ENCODE measurements at places on chromosomes 7 and 10. TPM values are rescaled to one million over a fixed set of nuclear protein-coding genes. Genes with fewer than 3 reads are reported as not detected.

Gene SLC29A4
- 0.69 TPM for total RNA-seq

Gene FAM171A1
- 14.1 TPM for total RNA-seq

Gene GPRIN2
- total RNA-seq: not detected

Gene ATOH7
- 0.14 TPM for total RNA-seq

Gene HDAC9
- 7.3 TPM for total RNA-seq

Gene HOXA10
- total RNA-seq: 12.7 TPM

- H3K4me1 ChIP-seq: no peaks in the 10 kb centered on the region
- no peak overlapping the region for H3K4me3 ChIP-seq
- H3K36me3 ChIP-seq: no peaks in the 10 kb centered on the region
- no peaks in the 10 kb centered on the region for H3K27me3 ChIP-seq
- DNase-seq: peak; percentile 23
Observed at GRCh38 chr10:93838278-93838677, 55.5 kb upstream of the SLC35G1 start.

DNA sequence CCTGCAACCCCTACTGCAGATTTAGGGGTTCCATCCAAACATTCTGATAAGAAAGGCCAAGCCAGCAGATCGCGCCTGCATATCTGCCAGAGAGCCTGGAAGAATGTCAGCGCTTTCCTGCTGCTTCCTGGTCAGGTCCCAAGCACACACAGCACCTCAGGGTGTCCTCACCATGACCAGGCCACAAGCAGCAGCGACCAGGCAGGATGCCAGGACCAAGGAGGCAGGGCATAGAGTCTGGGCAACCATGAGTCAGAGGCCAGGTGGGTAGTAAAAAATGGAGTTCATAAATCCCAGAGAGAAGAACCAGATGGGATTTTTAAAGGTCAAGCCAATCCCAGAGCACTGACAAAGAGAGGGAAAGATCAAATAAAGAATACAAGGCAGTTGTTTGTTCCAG, 5.5 kb upstream of the FAM131B start:
- no peaks in the 10 kb centered on the region for H3K4me1 ChIP-seq
- H3K27me3 ChIP-seq: peaks cover 5% of the 10 kb centered on the region
- DNase-seq: no peak
- H3K36me3 ChIP-seq: no peaks in the 10 kb centered on the region
- no peak overlapping the region for H3K27ac ChIP-seq

GRCh38 chr10:50211670-50212069, 39.6 kb downstream of the ASAH2 start:
- no peak overlapping the region for H3K27ac ChIP-seq
- peaks cover 4% of the 10 kb centered on the region for H3K27me3 ChIP-seq
- no peak overlapping the region for H3K4me3 ChIP-seq
- DNase-seq: no peak

GRCh38 chr7:16350634-16351033, 70.7 kb downstream of the CRPPA start:
- no peak for DNase-seq
- H3K27ac ChIP-seq: no peak overlapping the region
- no peaks in the 10 kb centered on the region for H3K4me1 ChIP-seq
- H3K4me3 ChIP-seq: no peak overlapping the region
- H3K27me3 ChIP-seq: no peaks in the 10 kb centered on the region

DNA sequence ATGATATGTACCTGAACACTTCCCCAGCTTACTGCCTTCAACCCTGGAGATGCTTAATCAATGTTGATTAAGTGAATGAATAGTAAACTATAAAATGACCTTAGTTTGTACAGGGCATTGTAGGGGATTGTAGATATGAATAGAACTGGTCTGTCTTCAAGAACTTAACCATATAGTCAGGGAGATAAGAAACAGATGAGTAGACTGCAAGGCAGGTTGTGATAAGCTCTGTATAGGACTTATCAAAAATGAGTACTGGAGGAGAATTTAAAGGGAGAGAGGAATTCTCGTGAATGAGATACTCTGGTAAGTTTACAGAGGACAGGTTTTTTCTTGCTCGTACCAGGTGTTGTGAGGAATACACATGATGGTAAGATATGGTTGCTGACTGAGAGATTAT, 27.6 kb downstream of the SGPL1 start:
- DNase-seq: no peak
- no peak overlapping the region for H3K4me3 ChIP-seq
- no peaks in the 10 kb centered on the region for H3K27me3 ChIP-seq
- no peak overlapping the region for H3K27ac ChIP-seq
- no peaks in the 10 kb centered on the region for H3K36me3 ChIP-seq

DNA sequence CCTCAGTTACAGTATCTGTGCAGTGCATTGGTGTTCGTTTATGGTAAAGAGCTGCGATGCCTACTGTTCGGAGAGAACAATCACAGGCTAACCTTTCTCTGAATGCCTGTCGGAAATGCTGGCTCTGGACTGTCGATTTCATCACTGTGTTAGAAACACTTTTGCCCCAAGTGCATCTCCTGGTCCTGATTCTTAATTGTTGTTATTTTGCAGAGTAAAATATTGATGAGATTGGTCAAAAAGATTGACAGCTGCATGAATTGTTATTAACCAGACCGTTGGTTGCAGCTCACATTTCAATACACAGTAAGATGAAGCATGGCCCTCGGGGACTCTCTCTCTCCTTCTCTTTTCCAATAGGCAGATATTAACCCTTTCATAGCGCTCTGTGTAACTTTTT, 557.4 kb upstream of the ADARB2 start:
- DNase-seq: no peak
- H3K4me3 ChIP-seq: no peak overlapping the region
- no peak overlapping the region for H3K27ac ChIP-seq
- H3K36me3 ChIP-seq: no peaks in the 10 kb centered on the region
- no peaks in the 10 kb centered on the region for H3K27me3 ChIP-seq

DNA sequence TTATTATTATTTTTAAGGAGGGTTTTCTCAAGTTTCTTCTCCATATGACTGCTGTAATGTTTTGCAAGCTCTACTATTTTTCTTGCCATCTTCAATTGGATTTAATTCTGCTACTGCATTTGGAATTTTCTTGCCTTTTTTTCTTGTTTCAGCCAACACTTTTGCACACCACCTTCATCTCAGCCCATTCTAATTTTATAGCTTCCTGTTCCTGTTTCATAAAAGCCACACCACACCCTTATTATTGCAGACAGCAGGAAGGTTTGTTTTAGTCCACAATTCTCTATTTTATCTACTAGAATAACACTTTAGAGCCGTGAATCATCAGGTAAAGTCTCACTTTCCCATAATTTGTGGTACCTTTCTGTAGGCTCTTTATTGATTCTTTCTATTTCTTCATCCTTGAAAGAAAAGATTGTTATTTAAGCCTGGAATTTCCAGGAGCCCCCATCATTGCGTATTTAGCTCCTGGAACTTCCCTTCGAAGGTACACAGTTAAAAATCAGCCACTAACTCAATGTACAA, 209.3 kb upstream of the TBX20 start:
- no peak overlapping the region for H3K27ac ChIP-seq
- H3K4me1 ChIP-seq: no peaks in the 10 kb centered on the region
- no peaks in the 10 kb centered on the region for H3K27me3 ChIP-seq
- no peaks in the 10 kb centered on the region for H3K36me3 ChIP-seq
- H3K4me3 ChIP-seq: no peak overlapping the region

- no peak overlapping the region for H3K27ac ChIP-seq
- H3K36me3 ChIP-seq: no peaks in the 10 kb centered on the region
- H3K4me3 ChIP-seq: no peak overlapping the region
- no peaks in the 10 kb centered on the region for H3K4me1 ChIP-seq
- DNase-seq: no peak
Observed at GRCh38 chr7:112510001-112510742, 29.4 kb downstream of the LSMEM1 start.

GRCh38 chr7:42020061-42020460, 216.9 kb downstream of the GLI3 start:
- DNase-seq: no peak
- no peaks in the 10 kb centered on the region for H3K27me3 ChIP-seq
- peaks cover 5% of the 10 kb centered on the region for H3K4me1 ChIP-seq
- no peak overlapping the region for H3K27ac ChIP-seq
- H3K36me3 ChIP-seq: no peaks in the 10 kb centered on the region
- no peak overlapping the region for H3K4me3 ChIP-seq

DNA sequence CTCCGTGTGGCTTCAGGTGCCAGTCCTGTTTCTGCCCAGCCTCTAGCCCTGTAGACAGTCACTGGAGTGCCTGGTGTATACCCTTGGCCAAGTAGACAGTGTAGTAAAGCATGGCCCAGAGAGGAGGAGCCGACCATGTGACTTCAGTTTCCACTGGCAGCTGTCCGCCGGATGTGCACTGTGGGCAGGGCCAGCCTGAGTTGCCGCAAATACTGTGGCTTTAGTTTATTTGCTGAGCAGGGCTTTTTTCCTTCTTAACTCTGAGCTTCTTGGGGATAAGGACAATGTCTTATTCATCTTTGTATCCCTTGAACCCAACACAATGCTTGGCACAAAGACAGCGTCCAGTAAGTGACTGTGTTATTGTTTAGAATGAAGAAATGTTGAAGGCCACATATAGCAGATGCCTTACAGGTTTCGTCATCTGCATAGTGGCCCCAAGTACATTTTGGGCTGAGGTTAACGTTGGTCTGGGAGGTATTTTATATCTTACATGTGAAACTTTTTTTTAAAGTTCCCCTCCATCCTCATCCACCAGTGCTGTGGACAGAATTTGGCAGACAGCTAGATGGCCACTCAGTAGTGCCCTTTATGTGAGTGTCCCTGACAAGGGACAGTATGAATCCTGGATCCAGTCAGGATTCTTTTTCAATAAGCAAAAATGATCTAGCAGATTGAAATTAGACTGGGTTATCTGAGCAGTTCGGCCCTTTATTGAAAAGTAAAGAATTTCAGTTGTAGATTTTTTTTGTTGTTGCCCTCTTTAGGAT, 40.6 kb downstream of the CYP17A1 start:
- peaks cover 47% of the 10 kb centered on the region for H3K4me1 ChIP-seq
- H3K36me3 ChIP-seq: no peaks in the 10 kb centered on the region

DNA sequence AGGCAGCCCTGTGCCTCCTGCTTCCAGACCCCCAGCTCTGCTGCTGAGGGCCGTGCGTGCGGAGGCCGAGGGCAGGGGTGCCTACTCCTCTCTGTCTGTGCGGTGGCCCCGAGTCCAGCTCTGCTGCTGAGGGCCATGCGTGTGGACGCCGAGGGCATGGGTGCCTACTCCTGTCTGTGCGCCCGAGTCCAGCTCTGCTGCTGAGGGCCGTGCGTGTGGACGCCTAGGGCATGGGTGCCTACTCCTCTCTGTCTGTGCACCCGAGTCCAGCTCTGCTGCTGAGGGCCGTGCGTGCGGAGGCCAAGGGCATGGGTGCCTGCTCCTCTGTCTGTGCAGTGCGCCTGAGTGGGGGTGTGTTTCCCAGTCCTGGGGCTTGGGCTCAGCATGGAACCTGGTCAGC, 142.7 kb downstream of the ZMYND11 start:
- H3K27ac ChIP-seq: no peak overlapping the region
- H3K4me3 ChIP-seq: no peak overlapping the region
- H3K4me1 ChIP-seq: no peaks in the 10 kb centered on the region
- H3K36me3 ChIP-seq: no peaks in the 10 kb centered on the region
- H3K27me3 ChIP-seq: no peaks in the 10 kb centered on the region
- no peak for DNase-seq

DNA sequence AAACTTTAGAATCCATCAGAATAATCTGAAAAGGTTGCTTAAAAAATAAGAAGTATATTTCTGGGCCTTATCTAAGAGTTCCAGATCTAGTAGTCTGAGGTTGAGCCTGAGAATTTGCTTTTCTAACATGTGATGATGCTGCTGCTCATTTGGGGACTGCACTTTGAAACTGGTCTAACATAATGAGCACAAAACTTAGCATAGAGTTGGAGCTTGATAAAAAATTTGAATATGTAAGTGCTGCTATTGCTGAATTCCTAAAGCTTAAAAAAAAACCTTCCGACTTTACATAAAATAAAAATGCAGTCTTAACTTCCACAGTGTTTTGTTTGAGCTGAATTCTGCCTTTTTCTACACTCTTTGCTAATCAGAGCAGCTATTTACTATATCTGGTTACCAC, 48.8 kb downstream of the GLCCI1 start:
- H3K36me3 ChIP-seq: no peaks in the 10 kb centered on the region
- no peak overlapping the region for H3K27ac ChIP-seq
- no peaks in the 10 kb centered on the region for H3K27me3 ChIP-seq
- DNase-seq: no peak

GRCh38 chr7:17535776-17536175, 237.3 kb downstream of the AHR start:
- no peaks in the 10 kb centered on the region for H3K27me3 ChIP-seq
- no peaks in the 10 kb centered on the region for H3K36me3 ChIP-seq
- no peak for DNase-seq
- no peak overlapping the region for H3K4me3 ChIP-seq

DNA sequence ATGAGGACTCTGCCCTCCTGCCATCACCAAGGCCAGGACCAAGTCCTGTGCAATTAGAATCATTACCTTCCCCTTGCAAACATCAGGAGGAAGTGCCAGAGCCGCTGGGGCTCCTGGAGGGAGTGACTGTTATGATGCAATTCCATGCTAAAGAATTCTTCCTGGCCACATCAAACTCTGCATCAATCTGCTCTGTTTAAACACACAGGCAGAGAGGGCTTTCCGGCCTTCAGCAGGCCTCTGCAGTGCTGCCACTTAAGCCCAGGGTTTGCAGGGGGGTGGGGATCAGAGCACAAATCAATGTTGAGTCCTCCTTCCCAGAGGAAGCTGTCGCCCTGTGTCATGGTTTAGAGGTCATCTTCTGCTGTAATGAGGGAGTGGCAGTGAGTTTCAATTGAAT, 58.1 kb downstream of the CTBP2 start:
- no peaks in the 10 kb centered on the region for H3K27me3 ChIP-seq
- H3K36me3 ChIP-seq: peaks cover 1% of the 10 kb centered on the region
- no peak overlapping the region for H3K4me3 ChIP-seq
- peaks cover 12% of the 10 kb centered on the region for H3K4me1 ChIP-seq
- no peak for DNase-seq

GRCh38 chr7:26912338-26912737, 47.9 kb upstream of the SKAP2 start:
- H3K27ac ChIP-seq: no peak overlapping the region
- H3K4me1 ChIP-seq: peaks cover 5% of the 10 kb centered on the region
- no peak overlapping the region for H3K4me3 ChIP-seq
- no peaks in the 10 kb centered on the region for H3K36me3 ChIP-seq
- no peaks in the 10 kb centered on the region for H3K27me3 ChIP-seq
- DNase-seq: no peak
